Effector CD4-positive, alpha-beta T cell (primary cell): ENCODE measurements at places on chromosomes 13 and 19.
A peak's percentile ranks its signal among the peaks of the same experiment; 100 is the strongest.

GRCh38 chr19:8147582-8147978, 1.8 kb downstream of the FBN3 start:
- DNase-seq = no peak

DNA sequence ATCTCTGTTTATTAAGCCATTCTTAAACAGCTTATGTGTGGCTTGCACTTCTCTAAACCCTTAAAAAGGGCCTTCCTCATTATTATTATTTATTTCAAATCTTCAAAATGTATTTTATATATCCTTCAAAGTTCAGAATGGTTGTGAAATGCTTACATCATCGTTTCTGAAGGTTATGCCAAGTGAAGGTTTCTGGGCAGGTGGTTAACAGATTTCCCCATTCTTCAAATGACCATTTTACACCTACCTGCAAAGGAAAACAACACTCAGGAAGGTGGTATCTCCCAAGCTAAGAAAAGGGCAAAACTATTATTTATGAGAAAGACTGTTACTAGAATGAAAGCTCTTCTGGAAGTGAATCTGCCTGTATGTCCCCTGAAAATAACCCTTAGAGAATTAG, 191.6 kb downstream of the SHISA2 start:
- no peak for DNase-seq

DNA sequence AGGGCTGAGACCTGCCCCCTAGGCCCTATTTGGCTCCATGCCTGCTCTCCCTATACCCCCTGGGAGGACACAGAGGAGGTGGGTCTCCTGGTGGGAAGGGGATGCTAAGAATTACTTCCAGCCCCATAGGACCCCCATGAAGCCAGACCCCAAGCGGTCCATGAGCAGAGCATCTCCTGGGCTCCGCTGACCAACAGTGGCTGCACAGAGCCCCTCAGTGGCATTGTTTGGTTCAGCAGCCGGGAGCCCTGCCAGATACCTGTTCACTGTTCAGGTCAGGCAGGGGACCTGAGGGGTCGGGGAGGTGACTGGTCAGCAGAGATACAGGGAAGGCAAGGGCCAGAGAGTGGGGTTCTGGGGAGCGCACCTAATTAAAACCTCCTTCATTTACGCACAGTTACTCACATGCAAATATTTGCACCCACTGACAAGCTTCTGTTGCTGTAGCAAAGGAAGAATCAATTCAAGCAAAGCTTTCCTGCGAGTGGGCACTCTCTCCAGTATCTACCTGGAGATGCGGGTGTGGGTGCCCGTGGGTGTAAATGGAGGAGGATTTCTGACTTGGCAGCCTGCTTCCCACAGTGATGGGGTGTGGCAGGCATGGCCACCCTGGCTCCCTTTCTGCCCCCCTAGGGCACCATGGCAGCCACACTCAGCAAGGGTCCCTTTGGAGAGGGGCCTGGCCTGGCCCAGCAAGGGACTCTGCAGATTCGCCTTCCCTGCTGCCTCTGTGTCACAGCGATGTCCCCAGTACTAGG, 83.5 kb downstream of the CHST8 start:
- no peak for DNase-seq

DNA sequence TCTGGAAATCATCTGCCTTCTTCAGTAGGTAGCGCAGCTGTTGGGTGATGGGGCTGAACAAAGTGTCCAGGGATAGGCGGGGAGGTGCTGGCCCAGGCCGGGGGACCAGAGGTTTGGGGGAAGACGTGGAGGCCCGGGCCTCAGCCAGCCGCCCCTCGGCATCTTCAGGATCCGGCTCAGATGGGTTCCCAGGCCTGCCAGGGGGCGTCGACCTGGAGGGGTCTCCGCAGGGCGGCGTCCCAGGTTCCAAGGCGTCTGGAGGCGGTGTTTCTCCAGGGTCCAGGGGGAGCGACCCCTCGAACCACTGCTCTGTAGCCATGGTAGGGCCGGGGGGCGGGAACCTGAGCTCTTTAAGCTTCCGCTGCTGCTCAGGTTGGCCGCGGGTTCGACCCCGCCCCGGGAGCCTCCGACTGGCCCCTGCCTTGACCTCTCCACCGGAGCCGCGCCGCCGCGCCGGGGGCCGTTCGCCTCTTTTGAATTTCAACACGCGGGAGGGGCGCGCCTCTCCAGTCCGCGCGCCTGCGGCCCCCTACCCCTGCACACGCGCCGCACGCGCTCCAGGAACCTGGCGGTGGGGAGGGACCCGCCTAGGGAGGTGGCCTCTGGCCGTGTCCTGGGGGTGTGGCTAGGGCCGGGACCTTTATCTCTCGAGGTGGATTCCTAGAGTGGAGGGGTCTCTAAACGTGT, at the start of gene C19orf67:
TSS of gene C19orf67 (minus strand) at position 475 of the 687 bp plus-strand sequence. CDS start at position 319, 156 bp downstream.
- no peak for DNase-seq

DNA sequence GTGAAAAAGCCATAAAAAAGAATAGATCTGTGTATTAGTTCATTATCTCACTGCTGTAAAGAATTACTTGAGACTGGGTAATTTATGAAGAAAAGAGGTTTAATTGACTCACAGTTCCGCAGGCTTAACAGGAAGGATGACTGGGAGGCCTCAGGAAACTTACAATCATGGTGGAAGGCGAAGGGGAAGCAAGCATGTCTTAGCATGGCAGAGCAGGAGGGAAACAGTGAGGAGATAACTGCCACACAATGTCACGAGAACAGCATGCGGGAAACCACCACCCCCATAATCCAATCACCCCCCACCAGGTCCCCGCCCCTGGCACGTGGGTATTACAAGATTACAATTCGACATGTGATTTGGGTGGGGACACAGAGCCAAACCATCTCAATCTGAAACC, 39.1 kb upstream of the EEF1AKMT1 start:
- DNase-seq = no peak

GRCh38 chr13:73216381-73216831, 157.6 kb downstream of the KLF5 start:
- DNase-seq = no peak

DNA sequence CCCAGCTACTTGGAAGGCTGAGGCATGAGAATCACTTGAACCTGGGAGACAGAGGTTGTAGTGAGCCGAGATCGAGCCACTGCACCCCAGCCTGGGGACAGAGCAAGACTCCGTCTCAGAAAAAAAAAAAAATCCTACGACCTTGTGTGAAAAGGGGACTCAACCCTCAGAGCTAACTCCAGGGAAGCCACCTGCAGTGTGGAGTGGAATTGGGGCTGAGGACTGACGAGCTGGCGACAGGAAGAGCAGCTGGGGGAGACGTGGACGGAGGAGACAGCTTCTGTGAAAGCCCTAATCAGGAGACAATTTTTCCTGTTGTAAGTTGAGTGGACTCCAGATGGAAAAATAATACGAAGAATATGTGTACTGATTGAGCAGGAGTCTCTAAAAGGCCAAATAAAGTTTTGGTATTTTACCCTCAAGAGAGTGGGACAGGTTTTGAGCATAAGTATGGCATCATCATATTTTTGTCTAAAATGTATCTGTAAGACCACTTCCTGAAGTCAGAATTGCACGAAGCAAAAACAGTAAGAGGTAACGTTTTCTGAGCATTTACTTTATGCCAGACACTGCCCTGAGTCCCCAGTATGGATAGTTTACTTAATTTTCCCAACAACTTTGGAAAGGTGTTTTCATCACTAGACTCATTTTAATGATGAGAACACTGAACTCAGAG, 12.0 kb upstream of the LAIR1 start:
- DNase-seq = no peak

- no peak for DNase-seq
Observed at GRCh38 chr13:24075137-24075975, 85.2 kb upstream of the SPATA13 start.

- no peak for DNase-seq
Observed at GRCh38 chr13:43343645-43344044, 320.3 kb downstream of the DNAJC15 start.

- DNase-seq = peak; percentile 61
Observed at GRCh38 chr19:2083174-2083854, 12.8 kb downstream of the MOB3A start.

DNA sequence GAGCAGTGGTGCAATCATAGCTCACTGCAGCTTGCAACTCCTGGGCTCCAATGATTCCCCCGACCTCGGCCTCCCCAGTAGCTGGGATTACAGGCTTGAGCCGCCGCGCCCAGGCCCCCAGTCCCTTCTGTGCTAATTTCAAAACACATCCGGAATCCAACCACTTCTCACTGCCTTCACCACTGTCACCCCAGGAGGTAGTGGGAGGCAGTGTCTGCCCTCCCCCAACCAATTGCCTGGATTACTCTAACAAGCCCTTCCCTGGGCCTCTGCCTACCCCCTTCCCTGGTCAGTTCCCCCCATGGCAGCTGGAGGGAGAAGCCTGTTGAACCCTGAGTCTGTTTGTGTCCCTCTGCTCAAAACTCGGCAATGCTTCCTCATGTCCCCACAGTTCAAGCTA, 2.3 kb downstream of the PRAM1 start:
- no peak for DNase-seq

DNA sequence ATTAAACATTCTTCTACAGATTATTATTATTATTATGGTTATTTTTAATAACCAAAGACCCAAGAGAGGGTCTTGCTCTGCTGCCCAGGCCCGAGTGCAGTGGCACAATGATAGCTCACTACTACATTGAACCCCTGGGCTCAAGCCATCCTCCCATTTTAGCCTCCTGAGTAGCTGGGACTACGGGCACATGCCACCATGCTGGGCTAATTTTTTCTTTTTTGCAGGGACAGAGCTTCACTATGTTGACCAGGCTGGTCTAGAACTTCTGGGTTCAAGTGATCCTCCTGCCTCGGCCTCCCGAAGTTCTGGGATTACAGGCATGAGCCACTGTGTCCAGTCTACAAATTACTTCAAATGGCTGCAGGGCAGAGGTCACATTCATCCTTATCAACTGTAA, 179.8 kb downstream of the KCNRG start:
- no peak for DNase-seq

- DNase-seq = no peak
Observed at GRCh38 chr13:21683034-21683733, 12.3 kb downstream of the FGF9 start.

DNA sequence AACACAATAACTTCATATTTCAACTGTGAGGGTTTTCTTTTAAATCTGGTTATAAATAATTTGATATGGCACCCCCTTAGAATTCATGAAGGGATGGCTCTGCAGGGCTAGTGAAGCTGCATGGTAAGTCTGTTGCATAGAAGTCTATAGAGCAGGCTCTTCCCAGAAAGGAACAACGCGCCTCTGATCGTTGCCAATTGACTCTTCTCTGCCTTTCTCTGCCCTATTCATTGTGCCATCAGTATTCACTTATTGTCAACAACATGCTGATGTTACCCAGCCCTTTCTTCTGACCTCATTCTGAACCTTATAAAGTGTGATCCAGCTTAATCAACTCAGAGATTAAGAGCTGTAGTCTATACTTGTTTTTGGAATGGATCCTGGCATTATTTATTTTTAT, 16.3 kb upstream of the DCT start:
- DNase-seq = no peak

- no peak for DNase-seq
Observed at GRCh38 chr13:62320129-62321108, 904.8 kb upstream of the PCDH20 start.

- DNase-seq = no peak
Observed at GRCh38 chr19:14477418-14478112, 2.4 kb upstream of the PTGER1 start.

DNA sequence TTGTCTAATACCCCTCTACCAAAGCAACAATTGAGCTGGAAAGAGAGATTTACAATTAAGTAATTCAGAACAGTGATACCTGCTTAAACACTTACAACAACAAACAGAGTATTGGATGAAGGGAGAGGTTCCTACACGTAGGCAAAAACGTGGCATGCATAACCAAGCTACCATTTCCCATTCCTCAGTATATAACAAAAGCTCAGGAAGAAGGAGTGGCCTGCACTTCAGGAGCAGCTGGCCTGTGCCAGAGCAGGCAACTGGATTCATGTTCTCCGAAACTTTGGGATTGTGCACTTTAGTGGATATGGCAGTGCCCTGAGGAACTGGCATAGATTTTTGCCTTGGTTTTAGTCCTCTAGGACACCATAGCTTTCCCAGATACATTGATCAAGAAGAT, 630.2 kb upstream of the PCDH9 start:
- no peak for DNase-seq

- no peak for DNase-seq
Observed at GRCh38 chr19:50204811-50205675, 1.6 kb downstream of the MYH14 start.

DNA sequence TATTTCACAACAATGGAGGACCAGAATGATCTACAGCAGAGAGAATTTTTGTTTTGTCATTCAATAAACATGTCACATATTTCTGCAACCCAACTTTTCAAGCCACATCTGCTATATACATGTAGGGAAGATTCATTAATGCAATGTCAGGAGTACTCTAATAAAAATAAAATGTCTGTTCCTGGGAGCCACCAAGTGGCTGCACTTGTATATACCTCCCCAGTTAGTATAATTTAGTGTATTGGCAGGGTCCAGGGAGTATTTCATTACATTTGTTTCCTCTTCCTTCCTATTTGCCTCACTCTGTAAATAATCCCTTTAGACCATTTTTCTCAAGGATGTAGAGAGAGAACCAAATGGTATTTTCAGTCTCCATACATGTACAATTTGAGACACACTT, 1169.0 kb downstream of the DIAPH3 start:
- no peak for DNase-seq

DNA sequence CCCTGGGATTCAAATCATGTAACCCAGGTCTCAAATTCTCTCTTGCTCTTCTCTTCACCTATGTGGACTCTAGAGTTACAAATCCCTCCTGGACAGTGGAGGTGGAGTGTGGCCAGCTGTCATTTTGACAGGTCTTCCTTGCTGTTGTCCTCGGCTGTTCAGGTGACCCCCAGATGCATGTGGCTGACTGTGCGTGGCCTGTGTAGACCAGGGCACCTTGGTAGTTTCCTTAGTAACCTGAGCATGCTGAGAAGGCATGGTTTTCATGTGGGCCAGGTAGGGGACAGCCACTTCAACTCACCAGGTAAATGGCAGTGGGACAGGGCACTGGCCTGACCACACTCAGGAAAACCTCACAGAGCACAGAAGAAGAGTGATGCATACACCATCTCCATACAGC, 155.0 kb upstream of the TSHZ3 start:
- DNase-seq = no peak

DNA sequence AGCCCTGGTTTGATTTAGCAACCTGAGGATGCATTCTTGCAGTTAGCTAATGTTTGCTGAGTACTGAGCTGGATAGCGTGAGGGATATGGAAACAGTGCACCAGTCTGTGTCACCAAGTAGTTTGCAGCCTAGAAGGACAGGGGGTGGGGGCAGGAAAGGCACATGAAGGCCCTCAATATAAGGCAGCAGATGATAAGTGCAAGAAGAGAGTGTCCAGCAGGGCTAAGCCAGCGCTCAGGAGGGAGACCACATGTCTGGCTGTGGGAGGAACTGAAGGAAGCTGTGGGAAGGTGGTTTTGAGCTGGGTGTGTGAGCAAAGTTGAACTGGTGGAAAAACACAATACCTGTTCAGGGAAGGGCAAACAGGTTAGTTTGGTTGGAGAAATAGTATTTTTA, 1.7 kb downstream of the CXCL17 start:
- no peak for DNase-seq
